ENCODE measurements at places on chromosomes 3 and 15. TPM values are rescaled to one million over a fixed set of nuclear protein-coding genes. Genes with fewer than 3 reads are reported as not detected.

GRCh38 chr3:46344476-46344875 is 9.4 kb upstream of the CCR2 start:
- DNase-seq: no peak
- H3K27me3 ChIP-seq: no peaks in the 10 kb centered on the region
- H3K4me1 ChIP-seq: peaks cover under 1% of the 10 kb centered on the region
- no peak overlapping the region for H3K27ac ChIP-seq
- no peak overlapping the region for H3K4me3 ChIP-seq
- no peaks in the 10 kb centered on the region for H3K36me3 ChIP-seq

DNA sequence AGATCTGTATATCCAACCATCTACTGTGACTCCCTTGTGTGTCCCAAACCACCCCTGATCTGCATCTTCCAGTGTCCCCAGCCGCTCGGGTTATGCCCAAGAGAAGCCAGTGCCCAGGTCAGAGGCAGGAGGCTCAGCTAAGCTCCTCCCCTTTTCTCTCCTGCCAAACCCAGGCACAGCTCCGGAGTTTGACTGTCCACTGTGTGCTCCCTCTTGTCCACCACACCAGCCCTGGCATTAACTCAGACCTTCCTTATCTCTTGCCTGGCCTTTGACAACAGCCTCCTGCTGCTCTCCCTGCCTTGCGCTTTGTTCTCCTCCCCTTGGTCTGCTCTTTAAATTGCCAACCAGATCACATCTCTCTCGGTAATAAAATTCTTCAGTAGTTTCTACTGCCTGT is 39.3 kb downstream of the DGKG start:
- no peak overlapping the region for H3K27ac ChIP-seq
- H3K27me3 ChIP-seq: peaks cover 5% of the 10 kb centered on the region
- H3K36me3 ChIP-seq: no peaks in the 10 kb centered on the region
- no peaks in the 10 kb centered on the region for H3K4me1 ChIP-seq
- H3K4me3 ChIP-seq: no peak overlapping the region

- no peak overlapping the region for H3K4me3 ChIP-seq
- H3K27me3 ChIP-seq: no peaks in the 10 kb centered on the region
- H3K4me1 ChIP-seq: peaks cover 19% of the 10 kb centered on the region
- H3K27ac ChIP-seq: no peak overlapping the region
- no peaks in the 10 kb centered on the region for H3K36me3 ChIP-seq
Observed at GRCh38 chr3:126961191-126961790, 21.6 kb upstream of the PLXNA1 start.

GRCh38 chr15:72614810-72615532 is 39.5 kb upstream of the GOLGA6B start:
- no peaks in the 10 kb centered on the region for H3K27me3 ChIP-seq
- H3K4me3 ChIP-seq: no peak overlapping the region
- H3K36me3 ChIP-seq: no peaks in the 10 kb centered on the region
- H3K27ac ChIP-seq: no peak overlapping the region
- DNase-seq: no peak
- no peaks in the 10 kb centered on the region for H3K4me1 ChIP-seq

GRCh38 chr3:159532577-159532976 is 456.1 kb upstream of the IL12A start:
- H3K4me3 ChIP-seq: no peak overlapping the region
- no peak for DNase-seq
- H3K27ac ChIP-seq: no peak overlapping the region
- no peaks in the 10 kb centered on the region for H3K4me1 ChIP-seq

- H3K27me3 ChIP-seq: no peaks in the 10 kb centered on the region
- peak overlapping the region; percentile 81 for H3K4me3 ChIP-seq
- H3K4me1 ChIP-seq: peaks cover 42% of the 10 kb centered on the region
- peak; percentile 58 for DNase-seq
- peaks cover 17% of the 10 kb centered on the region for H3K36me3 ChIP-seq
Observed at GRCh38 chr15:64842096-64842939, 603 bp downstream of the PLEKHO2 start.

DNA sequence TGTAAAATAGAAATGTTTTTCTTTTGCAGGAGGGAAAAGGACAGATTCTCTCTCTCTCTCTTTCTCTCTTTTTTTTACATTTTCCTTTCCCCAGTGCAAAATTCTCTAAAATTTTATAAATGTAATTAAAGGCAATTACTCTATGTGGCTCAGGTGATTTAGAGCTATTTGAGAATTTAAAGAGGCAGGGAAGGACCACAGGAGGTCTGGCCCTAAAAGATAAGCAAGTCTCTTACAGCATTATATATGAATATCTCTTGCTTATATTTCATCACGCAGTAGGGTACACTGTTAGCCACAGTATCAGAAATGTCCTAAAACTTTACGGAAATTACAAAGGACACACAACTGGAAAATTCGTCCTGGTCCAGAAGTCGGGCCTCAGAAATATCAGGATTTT is 70.5 kb upstream of the PPIB start:
- no peaks in the 10 kb centered on the region for H3K36me3 ChIP-seq
- no peak overlapping the region for H3K4me3 ChIP-seq
- H3K27me3 ChIP-seq: no peaks in the 10 kb centered on the region

- no peaks in the 10 kb centered on the region for H3K4me1 ChIP-seq
- no peak overlapping the region for H3K4me3 ChIP-seq
- DNase-seq: no peak
- H3K36me3 ChIP-seq: no peaks in the 10 kb centered on the region
Observed at GRCh38 chr15:61243983-61244593, 15.0 kb upstream of the RORA start.

- H3K4me1 ChIP-seq: no peaks in the 10 kb centered on the region
- H3K27ac ChIP-seq: no peak overlapping the region
- no peak for DNase-seq
- H3K27me3 ChIP-seq: no peaks in the 10 kb centered on the region
- H3K36me3 ChIP-seq: no peaks in the 10 kb centered on the region
Observed at GRCh38 chr3:36905545-36905944, 39.3 kb downstream of the TRANK1 start.

DNA sequence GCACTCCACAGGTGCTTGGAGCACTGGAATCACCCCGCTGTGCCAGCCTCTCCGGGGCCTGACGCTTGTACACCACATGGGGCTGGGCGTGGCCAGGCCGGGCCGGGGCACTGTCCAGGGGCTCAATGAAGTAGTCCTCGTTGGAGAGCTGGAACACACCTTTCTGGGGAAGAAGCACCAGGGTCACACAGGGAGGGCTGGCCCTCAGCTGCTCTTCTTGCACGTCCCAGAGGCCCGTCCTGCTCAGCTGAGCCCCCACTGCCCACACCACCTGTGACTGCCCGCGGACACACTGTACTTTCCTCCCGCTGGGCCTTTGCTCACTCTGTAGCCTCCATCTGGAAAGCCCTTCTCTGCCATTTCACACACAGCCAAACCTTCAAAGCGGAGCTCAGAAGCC is 13.3 kb downstream of the ADAMTS7 start:
- H3K27me3 ChIP-seq: no peaks in the 10 kb centered on the region
- DNase-seq: no peak
- no peak overlapping the region for H3K27ac ChIP-seq
- no peaks in the 10 kb centered on the region for H3K36me3 ChIP-seq

- H3K36me3 ChIP-seq: no peaks in the 10 kb centered on the region
- peak; percentile 41 for DNase-seq
- peaks cover 11% of the 10 kb centered on the region for H3K4me1 ChIP-seq
Observed at GRCh38 chr3:186209810-186210752, 101.2 kb upstream of the ETV5 start.

DNA sequence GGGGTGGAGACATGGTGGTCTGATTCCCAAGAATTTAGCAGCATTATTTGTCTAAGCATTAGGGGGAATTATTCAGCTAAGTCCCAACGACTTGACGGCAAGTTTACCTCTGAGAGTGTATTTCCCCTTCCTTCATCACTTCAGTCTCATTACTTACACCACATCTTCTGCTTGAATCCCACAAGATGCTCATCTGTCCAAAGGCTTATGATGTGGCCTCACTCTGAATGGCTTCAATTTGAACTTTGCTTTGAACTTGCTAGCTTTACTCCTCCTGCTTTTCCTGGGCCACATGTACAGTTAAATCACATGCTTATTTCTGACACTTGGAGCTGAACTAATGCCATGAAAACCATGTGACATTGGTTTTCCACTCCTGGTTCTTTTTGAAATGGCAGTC is 231.3 kb upstream of the SATB1 start:
- DNase-seq: no peak
- H3K36me3 ChIP-seq: no peaks in the 10 kb centered on the region

- H3K36me3 ChIP-seq: no peaks in the 10 kb centered on the region
- no peaks in the 10 kb centered on the region for H3K27me3 ChIP-seq
- H3K4me1 ChIP-seq: no peaks in the 10 kb centered on the region
- no peak for DNase-seq
- no peak overlapping the region for H3K27ac ChIP-seq
Observed at GRCh38 chr3:106985721-106986120, 391.5 kb upstream of the CCDC54 start.

DNA sequence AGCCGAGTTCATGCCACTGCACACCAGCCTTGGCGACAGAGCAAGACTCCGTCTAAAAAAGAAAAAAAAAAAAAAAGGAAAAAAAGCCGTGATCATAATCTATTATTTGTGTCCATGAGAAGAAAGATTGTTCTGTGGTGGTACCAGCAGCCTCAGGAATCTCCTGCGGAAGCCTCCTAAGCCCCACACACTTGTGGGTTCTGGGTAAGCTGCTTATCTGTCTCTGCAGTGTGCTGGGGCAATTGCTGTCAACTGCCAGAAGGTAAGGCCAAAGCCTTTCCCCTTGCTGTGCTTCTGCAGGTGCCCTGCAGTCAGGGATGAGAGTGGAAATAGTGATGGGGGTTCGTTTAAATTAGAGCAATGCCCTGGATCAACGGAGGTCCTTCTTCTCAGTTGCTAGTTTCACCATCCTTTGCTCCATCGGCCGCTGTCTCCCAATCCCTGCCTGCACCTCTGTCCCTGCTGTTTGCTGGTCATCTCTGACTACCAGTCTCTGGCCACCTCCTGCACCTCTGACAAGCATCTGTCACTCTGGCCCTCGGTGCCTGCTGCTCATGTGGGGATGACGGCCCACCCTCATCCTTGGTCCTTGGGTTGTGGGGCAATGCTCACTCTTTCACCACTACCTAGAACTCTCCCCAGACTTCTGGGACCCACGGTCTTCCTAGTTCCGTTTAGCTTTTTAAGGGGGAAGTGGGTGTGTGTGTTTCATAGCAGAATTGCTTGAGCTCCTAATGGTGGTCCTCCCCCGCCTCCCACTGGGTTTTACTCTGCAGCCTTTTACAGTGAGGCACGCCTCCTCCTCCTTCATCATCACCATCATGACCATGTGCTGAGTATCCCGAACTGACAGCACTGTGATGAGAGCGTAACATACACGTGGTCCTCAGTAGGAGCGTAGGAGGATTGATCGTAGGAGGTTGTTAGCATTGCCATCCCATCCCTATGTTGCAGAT is 25.5 kb downstream of the CHRD start:
- H3K27ac ChIP-seq: no peak overlapping the region
- H3K27me3 ChIP-seq: no peaks in the 10 kb centered on the region
- no peak overlapping the region for H3K4me3 ChIP-seq
- DNase-seq: no peak
- H3K36me3 ChIP-seq: no peaks in the 10 kb centered on the region
- H3K4me1 ChIP-seq: no peaks in the 10 kb centered on the region

- H3K36me3 ChIP-seq: no peaks in the 10 kb centered on the region
- no peaks in the 10 kb centered on the region for H3K27me3 ChIP-seq
- no peak overlapping the region for H3K27ac ChIP-seq
- H3K4me1 ChIP-seq: peaks cover 34% of the 10 kb centered on the region
- DNase-seq: no peak
Observed at GRCh38 chr3:55204417-55204816, 276.6 kb upstream of the LRTM1 start.

DNA sequence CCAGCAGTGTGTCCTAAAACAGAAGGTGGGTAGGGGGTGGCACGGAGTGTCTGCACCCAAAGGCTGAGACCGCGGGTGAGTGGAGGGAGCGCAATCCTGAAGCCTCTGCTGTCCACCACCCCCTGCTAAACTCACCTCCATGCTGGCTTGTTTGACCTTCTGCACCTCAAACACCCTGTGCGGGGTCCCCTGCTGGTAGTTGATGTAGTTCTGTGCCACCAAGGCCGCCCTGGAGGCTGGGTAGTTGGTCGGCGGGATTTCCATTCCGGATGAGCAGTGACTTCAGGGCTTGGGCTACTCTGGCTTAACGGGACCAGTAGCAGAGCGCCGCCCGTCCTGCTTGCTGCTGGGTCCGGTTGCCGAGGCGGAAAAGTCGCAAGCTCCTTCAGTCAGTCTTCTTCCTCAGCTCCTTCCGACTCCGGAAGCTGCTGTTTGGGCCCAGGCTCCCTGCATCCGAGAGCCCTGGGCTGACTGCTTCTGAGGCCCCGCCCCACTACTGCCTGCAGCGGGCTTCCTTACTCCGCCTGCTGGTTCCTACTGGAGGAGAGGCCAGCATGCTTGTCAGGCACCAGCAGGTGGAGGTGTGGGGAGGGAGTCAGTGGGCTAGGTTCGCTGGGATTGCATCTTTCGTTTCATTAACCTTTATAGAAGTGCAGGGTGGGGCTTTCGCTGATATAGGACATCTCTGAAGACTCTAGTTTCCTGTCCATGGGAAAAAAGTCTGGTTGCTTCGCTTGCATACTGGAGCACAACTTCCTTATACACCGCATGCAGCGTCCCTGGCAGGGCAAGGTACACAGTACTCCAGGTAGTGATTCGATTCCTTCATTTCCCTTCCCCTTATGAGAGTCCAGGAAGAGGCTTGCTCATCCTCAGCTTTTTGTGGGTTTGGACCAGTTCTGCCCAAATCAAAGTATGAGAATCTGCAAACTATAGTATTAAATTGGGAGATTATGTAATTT is at the start of gene LXN:
Gene LXN, minus strand, starts transcription at position 434 of the 962 bp plus-strand sequence. Its CDS starts 170 bp downstream, at position 264.
- H3K4me1 ChIP-seq: no peaks in the 10 kb centered on the region
- no peaks in the 10 kb centered on the region for H3K27me3 ChIP-seq
- no peak within 1 kb of the TSS for H3K27ac ChIP-seq

GRCh38 chr3:190017521-190018288 is 103.0 kb downstream of the P3H2 start:
- peak; percentile 75 for DNase-seq
- peaks cover 51% of the 10 kb centered on the region for H3K4me1 ChIP-seq
- H3K36me3 ChIP-seq: no peaks in the 10 kb centered on the region
- no peak overlapping the region for H3K4me3 ChIP-seq
- H3K27me3 ChIP-seq: no peaks in the 10 kb centered on the region

DNA sequence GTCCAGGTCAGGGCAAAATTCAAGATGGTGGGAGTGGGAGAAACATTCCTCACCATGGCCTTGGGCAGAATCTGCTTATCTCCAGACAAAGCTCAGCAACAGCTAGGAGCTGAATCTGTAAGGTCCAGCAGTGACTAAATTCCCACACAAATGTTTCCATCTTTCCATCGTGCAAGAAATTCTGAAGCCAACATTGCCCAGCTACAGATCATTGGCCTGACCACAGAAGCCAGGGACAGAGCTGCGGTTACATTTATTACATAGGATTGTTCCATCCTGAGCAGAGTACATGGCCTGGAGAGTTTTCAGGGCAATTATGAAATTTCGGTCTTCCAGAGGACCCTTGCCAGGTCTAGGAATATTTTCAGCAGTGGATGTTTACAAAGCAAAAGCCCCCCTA is 100.3 kb downstream of the LIPC start:
- H3K27me3 ChIP-seq: no peaks in the 10 kb centered on the region
- H3K36me3 ChIP-seq: no peaks in the 10 kb centered on the region
- DNase-seq: no peak
- H3K4me1 ChIP-seq: peaks cover 31% of the 10 kb centered on the region
- no peak overlapping the region for H3K4me3 ChIP-seq

- no peak for DNase-seq
- H3K4me3 ChIP-seq: no peak overlapping the region
- no peaks in the 10 kb centered on the region for H3K27me3 ChIP-seq
Observed at GRCh38 chr3:86562090-86562489, 428.9 kb downstream of the VGLL3 start.

PCSK6 gene
- total RNA-seq: 0.44 TPM

NEDD4 gene
- 66.6 TPM for total RNA-seq

GUCA1C gene
- not detected for total RNA-seq

DNAH12 gene
- total RNA-seq: not detected

PARP15 gene
- not detected for total RNA-seq

MINAR1 gene
- 0.38 TPM for total RNA-seq

TRIM71 gene
- total RNA-seq: under 0.01 TPM

CCDC54 gene
- total RNA-seq: not detected

KBTBD8 gene
- 1.5 TPM for total RNA-seq

NUP210 gene
- 0.05 TPM for total RNA-seq

P2RY13 gene
- not detected for total RNA-seq
